ENCODE measurements at places on chromosomes 3 and 15.

GRCh38 chr3:144032531-144033239, 61.1 kb downstream of the DIPK2A start:
- no peak for DNase-seq

GRCh38 chr15:31311735-31312619, 14.7 kb upstream of the KLF13 start:
- no peak for DNase-seq

DNA sequence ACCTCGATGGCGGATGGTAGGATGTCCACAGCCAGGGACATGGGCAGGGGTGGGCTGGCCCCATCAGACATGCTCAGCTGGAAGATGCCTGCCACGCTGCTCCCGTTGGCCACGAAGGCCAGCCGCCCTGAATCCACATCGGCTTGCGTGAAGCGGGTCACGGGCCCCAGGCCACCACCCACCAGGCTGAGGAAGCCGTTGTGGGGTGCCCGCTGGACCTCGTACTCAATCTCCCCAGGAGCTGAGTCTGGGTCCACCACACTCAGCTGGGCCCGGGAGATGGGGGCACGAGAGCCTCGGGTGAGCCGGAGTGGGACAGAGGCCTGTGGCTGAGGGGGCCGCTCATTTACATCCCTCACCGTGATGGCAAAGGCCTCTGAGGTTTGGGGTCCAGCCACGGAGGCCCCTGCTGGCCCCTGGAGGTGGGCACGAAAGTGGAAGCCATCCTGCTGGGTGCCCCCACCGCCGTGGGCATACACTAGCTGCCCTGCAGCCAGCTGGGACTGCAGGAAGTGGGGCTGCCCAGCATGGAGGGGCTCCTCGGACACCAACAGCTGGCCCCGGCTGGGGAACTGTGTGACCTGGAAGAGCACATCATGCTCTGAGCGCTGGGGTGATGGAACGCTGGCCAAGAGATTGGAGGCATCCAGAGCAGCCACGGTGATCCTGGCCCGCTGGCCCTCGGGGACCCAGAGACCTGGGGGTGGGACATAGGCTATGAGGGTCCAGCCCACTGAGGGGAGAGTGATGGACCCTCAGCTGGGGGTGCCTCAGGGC, 29.2 kb downstream of the SNX33 start:
- DNase-seq, result no peak

DNA sequence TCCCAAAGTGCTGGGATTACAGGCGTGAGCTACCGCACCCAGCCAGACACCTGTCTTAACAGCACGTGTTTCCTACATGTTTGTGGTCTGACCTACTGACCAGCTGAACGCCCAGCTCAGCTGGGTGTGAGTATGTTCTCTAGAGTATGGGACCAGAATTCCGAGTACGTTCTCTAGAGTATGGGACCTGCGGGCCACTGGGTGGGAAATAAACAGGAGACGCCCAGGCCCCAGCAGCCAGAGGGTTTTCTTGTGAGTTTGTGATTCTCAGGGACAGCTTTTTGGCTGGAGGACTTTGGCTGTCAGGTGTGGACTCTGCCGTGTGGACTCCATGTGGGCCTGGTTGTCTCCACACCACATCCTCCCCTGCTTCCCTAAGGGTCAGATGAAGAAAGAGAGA, 87.3 kb downstream of the CHRD start:
- no peak for DNase-seq

- no peak for DNase-seq
These were observed 36.7 kb downstream of the CIP2A start for GRCh38 chr3:108552267-108553159.

- no peak for DNase-seq
These were observed 30.3 kb upstream of the MFSD1 start for GRCh38 chr3:158771577-158771976.

DNA sequence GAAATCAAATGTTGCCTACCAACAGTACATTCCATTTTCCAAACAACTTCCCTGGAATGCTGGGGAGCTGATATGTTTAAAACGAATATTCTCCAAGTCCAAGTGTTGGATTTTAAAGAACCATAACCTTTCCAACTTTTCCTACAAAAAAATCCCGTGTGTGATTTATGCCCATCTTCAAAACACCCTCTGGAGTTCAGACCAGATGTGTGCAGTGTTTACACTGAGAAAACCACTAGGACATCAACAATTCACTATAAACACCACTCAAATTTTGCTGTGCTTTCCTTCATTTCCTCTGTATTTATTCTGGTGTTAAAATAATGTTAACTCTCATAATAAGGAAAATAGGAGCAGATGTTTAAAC, 2.4 kb downstream of the VGLL4 start:
- no peak for DNase-seq

- DNase-seq, result no peak
These were observed 306.8 kb downstream of the TUSC7 start for GRCh38 chr3:117016378-117016777.

GRCh38 chr3:36911990-36912804, 32.7 kb downstream of the TRANK1 start:
- DNase-seq, result no peak

DNA sequence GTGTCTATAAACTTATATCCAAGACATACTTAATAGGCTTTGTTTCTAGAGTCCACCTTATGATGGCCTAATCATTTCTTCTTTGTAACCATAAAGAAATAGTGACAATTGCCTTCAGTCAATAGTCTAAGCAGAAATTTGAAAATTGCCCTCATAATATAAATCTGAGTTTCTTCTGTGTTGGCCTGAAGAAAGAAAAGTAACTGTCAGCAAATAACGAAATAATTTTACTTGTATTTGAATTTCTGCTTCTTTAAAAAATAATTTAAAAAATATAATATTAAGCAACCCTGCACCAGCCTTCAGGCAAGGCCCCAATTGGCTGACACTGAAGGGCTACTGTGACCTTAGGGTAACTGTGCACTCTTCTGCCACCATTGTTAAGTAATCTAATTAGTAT, 113.5 kb downstream of the PLOD2 start:
- DNase-seq, result no peak

DNA sequence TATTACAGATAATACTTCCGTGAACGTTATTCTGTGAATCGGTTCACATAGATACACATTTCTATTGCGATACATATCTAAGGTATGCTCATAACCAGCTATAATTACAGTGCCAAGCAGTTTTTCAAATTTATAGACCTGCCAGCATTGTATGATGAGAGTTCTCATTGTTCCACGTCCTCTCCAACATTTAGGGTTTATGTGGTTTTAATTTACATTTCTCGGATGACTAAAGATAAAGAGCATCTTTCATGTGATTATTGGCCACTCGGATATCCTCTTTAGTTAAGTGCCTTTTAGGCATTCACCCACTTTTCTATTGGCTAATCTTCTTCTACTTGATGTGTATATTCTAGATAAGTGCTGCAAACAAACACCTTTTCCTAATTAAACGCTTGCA, 134.7 kb upstream of the CCDC54 start:
- DNase-seq, result no peak

DNA sequence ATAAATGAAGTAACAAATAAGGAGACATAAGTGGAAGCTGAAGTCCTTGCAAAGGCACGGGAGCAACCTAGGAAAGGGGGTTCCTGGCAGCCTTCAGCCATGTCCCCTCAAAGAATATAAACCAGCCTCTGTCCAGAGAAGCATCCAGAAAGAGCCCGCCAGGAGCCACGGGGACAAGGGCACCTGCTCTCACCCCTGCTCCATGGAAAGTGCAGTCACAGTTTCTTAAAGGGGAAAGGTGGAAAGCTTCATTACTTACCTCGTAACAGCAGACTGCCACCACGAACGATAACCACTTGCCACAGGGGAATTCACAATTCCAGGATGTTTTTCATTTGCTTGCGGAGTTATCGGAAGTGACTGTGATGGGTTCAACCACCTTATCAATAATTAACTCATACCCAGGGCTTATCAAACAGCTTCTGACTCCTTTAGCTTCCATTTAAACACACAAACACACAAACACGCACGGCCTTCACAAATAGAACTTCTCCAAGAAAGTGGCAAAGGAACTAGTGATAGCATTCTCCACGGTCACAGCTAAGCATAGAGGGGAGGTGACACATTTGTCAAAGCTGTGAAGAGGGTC, 134.2 kb upstream of the IGF1R start:
- DNase-seq, result no peak

GRCh38 chr15:39663704-39664250, 82.9 kb downstream of the THBS1 start:
- no peak for DNase-seq

DNA sequence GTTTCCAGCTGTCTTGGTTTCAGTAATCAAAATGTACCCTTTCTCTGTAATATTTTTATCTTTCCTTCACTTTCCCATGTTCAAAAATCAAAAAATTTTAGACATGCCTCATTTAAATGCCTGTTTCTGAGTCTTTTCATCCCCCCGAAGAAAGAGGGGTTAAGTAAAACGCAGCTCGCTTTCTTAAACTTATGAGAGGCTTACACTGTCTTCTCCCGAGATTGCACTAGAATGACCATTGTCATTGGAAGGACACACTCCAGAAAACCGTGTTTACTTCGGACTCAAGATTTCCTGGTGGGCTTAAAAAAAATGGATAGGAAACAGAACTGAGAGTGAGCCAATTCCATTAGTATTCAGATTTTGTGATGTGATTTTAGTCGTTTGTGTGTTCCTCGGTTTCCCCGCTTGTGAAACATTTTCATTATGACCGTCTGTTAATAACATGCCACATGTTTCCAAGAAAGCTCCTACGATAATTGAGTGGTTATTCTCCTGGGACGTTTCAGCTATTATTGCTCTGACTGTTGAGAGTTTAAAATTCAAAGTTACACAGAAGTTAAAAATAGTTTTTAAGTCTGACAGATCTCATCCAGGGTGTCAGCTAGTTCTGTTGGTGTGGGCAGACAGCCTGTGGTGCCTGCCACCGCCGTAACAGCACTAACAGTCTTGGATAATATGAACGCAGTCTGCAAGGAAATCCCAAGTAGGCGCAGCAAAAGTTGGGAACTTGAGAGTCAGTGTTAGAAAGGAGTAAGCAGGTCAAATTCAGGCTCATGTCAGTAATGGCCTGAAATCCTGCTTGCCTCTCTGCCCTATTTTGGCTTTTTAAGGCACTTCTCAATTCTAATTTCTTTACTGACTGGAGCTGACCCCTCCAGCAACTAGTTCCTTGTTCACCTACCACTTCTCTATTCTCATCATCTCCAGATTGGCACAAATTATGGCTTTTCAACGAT, 1.5 kb downstream of the CRYBG3 start:
- no peak for DNase-seq

- DNase-seq, result no peak
These were observed 99.4 kb downstream of the SST start for GRCh38 chr3:187570776-187571175.

- no peak for DNase-seq
These were observed 242.0 kb downstream of the EDEM1 start for GRCh38 chr3:5429517-5429890.

DNA sequence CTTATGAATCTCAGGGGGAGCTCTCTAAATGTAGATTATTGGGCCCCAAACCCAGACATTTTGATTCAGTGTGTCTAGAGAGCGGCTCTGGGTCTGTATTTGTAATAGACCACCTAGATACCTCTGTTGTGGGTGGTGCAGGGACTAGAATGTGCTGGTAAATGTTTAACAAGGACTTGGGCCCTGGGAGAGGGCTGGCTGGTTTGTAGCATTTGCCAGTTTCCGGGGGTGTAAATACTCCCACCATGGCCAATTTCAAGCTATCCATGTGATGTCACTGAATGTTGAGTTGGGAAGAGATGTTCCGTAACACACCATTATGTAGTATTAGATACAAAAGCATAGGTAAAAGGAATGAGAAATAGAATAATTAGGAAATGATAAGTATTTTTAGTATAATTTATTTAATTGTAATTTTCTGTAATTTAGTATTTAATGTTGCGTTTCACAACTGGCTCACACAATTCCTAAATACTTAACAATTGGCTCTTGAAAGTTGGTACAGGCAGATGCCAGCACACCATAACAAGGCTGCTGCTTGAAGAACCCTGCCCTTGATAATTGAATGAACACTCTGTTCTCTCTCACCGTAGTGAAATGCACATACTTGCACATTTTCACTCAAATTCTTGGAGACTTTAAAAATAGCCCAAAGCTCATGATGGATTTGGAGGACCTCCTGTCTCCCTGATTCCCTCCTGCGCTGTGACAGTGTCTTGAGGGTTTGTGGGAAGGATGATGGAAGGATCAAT, 359.2 kb upstream of the PROK2 start:
- DNase-seq, result no peak

GRCh38 chr3:188664795-188665194, 507.0 kb upstream of the TPRG1 start:
- no peak for DNase-seq

DNA sequence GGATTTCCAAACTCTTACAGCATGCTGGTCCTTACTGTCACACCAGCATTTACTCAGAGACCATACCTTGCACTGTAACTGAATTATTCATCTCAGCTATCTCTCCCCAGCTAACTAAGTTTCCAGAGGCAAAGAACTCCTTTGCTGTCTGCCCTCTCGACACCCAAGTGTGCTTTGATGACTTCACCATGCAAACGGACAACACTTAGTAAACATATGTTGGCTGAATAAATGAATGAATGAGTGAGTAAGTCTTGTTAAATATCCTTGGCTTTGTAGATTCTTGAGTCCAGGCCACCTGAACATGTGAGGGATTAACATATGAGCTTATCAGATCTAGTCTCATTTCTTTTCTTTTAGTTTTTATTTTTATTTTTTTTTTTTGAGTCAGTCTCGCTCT, 138.2 kb downstream of the PLD1 start:
- no peak for DNase-seq

DNA sequence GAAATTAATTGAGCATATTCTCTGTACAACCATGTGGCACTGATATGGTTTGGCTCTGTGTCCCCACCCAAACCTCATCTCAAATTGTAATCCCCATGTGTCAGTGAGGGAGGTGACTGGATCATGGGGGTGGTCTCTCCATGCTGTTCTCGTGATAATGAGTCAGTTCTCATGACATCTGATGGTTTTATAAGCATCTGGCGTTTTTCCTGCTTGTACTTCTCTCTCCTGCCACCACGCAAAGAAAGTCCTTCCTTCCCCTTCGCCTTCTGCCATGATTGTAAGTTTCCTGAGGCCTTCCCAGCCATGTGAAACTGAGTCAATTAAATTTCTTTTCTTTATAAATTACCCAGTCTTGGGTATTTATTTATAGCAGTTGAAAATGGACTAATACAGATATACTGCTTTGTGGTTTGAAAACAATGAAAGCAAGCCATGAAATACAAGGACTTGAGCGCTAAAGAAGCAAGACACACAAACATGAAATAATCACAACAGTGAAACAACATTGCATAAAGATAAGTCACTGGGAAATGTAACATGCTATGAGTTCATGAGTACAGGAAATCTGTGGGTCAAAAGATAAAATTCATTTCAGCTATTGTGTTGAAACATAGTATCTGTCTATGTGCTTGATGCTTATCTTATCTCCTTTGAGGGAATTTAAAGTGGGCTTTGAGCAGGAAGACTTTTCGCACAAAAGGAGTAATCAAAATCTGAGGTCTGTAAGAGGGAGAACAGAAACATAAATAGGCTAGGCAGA, 288.7 kb downstream of the GBE1 start:
- no peak for DNase-seq

GRCh38 chr3:188581792-188582191, 427.8 kb downstream of the LPP start:
- no peak for DNase-seq
